Vagina (tissue), 2 donors: ENCODE measurements at places on chromosomes 1 and 21.

- DNase-seq = no peak
Measured at GRCh38 chr1:20194757-20195461, 8.6 kb upstream of the PLA2G2C start.

DNA sequence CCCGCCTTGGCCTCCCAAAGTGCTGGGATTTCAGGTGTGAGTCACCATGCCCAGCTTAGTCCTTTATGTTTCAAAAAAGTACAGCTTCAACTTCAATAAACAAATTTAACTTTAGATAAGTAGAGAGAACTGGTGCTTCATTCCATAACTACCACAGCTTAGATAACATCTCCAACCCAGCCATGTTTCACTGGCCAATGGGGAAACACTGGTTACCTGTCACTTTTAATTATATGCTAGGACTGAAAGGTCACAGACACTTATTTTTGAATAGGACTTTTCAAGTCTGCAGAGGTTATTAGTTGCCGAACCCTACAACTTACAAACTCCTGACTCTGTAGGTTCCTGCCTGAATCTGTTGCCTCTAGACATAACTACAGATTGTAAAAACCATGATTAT lies 56.5 kb upstream of the ST6GALNAC3 start:
- no peak for DNase-seq

- DNase-seq = no peak
Measured at GRCh38 chr1:35264871-35265270, 3.6 kb upstream of the ZMYM4 start.

- no peak for DNase-seq
Measured at GRCh38 chr1:226651732-226652105, 87.4 kb downstream of the ITPKB start.
